ENCODE measurements at places on chromosomes 6 and 20.

- no peak for DNase-seq
Observed at GRCh38 chr6:107342144-107342543, 117.2 kb downstream of the PDSS2 start.

DNA sequence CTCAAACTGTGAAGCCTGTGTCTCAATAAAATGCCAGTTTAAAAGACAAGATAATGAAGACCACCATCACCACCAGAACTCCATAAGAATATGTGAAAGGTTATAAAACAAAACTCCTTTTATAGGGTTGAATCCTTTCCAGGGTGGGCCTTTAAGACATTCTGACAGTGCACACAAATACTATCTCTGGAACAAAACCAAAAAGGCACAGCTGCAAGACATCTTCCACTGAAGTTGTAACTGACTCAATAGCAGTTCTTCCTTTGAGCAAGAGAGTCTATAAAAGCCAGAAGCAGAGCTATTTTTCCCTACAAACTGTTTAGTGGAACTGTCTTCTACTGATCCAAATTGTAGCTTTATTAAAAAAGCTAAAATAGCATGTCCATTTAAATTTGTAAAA lies 81.6 kb downstream of the EPB41L2 start:
- DNase-seq: no peak

GRCh38 chr6:130412556-130413290 lies 46.9 kb downstream of the TMEM200A start:
- no peak for DNase-seq

GRCh38 chr20:62709537-62709905 lies 885 bp downstream of the NTSR1 start:
- DNase-seq: no peak

- DNase-seq: no peak
Observed at GRCh38 chr20:19554666-19555065, 203.4 kb upstream of the RIN2 start.

DNA sequence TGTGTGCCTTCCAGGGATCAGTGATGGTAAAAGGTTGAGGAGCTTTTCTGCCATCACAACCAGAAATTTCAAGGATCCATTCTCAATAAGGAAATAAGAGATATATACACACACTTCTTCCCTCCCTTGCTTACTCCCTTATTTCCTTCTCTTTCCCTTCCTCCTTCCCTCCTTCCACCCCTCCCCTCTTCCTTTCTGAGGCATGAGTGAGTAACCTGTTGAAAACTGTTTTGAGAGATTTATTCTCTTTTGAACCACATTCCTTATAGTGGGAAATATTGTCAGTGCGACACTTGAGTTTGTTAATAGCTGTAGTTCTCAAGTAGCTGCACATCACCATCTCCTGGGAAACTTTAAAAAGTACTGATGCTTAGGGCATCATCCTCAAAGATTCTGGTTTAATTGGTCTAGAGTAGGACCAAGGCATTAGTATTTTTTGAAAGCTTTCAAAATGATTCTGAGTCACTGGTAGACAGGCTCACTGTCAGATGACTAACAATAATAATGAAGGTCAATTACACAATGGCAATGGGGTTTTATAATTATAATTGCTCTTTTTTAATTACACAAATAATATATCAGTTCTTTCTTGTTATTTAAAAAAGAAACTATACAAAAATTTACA lies 109.9 kb downstream of the POPDC3 start:
- no peak for DNase-seq

GRCh38 chr6:125380474-125380873 lies 78.7 kb upstream of the HDDC2 start:
- DNase-seq: no peak

DNA sequence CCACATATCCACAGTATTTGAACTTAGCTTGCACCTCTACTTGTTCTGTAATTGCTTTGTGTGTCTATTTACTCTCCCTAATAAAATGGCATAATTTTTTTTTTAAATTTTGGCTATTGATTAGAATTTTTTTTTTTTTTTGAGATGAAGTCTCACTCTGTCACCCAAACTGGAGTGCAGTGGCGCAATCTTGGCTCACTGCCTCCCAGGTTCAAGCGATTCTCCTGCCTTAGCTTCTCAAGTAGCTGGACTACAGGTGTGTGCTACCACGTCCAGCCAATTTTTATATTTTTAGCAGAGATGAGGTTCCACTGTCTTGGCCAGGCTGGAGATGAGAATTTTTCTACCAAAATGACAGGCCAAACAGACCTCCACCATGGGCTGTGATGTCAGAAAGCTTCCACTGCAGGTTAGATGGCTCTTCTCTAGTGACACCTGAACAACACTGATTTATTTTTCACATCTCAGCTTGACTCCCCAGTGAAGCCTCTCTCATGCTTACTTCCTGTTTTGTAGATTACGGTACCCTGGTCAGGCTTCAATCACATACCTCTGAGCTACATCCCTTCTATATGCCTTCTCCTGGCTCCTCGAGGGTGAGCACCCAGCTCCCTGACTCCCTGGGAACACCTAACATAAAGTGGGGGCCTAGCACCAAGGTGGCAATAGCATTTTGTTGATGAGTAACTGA lies 112.8 kb downstream of the ARHGAP18 start:
- no peak for DNase-seq

DNA sequence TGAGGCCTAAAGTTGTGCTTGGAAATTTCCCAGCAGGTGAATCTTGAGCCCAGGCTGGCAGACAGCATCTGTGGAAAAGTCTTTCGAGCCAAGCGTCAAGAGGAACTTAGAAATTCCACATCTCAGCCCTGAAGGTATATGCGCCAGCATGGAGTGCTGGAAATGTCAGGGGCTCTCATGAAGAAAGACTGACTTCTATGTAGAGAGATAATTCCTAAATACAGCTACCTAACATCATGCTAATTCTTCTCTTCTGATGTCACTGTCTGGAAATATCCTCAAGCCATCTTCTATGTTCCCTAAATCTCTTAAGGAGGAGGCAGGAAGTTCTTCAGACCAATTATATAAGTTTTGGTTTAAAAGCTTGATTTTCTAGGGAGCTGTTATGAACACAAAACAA lies 492.4 kb upstream of the MARCKS start:
- DNase-seq: no peak

GRCh38 chr6:88982720-88983119 lies 19.3 kb upstream of the RNGTT start:
- no peak for DNase-seq

GRCh38 chr20:62395311-62396242 lies 8.7 kb downstream of the RPS21 start:
- DNase-seq: no peak

DNA sequence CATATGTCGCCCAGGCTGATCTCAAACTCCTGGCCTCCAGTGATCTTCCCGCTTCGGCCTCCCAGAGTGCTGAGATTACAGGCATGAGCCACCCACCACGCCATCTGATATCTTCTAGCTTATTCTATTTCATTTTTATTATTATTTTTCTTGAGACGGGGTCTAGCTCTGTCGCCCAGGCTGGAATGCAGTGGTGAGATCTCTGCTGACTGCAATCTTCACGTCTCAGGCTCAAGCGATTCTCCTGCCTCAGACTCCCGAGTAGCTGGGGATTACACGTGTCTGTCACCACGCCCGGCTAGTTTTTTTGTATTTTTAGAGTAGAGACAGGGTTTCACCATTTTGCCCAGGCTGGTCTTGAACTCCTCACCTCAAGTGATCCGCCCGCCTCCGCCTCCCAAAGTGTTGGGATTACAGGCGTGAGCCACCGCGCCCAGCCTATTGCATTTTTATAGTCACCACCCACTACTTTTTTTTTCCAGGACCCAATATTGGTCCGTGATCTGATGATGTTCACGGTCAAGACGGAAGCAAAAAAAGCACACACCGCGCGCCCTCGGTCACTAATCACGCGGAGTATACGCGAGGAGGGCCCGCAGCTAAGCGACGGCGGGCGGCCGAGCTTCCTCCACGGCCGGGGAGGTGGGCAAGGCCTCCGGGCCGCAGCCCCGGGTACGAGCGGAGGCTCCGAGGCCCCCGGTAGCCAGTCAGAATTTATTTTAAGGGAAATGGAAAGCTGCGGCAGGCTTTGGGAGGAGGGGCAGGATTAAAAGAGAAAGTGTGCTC lies 1.1 kb upstream of the LSM14B start:
- DNase-seq: no peak

GRCh38 chr6:127120023-127120786 lies 1.7 kb downstream of the RSPO3 start:
- DNase-seq: no peak

- DNase-seq: no peak
Observed at GRCh38 chr6:3957321-3957720, 108.1 kb downstream of the FAM50B start.

DNA sequence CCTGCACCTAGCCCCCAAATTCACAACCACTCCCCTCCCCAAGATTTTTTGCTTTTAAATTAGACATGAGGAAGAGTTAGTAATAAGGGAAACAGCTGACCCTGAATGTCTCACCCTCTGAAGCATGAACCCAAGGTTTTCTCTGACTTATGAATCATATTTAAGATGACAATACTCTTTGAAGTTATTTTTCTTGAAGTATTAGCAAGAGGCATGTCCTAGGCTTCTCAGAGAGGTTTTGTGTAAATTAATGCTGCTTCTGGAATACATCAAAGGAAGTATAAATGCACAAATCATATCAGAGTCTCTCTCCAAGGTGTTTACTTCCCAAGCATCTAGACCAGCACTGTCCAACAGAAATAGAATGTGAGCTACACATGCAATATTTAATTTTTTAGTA lies 408.1 kb upstream of the MARCKS start:
- no peak for DNase-seq

GRCh38 chr20:63097336-63097831 lies 90.6 kb upstream of the BHLHE23 start:
- no peak for DNase-seq

DNA sequence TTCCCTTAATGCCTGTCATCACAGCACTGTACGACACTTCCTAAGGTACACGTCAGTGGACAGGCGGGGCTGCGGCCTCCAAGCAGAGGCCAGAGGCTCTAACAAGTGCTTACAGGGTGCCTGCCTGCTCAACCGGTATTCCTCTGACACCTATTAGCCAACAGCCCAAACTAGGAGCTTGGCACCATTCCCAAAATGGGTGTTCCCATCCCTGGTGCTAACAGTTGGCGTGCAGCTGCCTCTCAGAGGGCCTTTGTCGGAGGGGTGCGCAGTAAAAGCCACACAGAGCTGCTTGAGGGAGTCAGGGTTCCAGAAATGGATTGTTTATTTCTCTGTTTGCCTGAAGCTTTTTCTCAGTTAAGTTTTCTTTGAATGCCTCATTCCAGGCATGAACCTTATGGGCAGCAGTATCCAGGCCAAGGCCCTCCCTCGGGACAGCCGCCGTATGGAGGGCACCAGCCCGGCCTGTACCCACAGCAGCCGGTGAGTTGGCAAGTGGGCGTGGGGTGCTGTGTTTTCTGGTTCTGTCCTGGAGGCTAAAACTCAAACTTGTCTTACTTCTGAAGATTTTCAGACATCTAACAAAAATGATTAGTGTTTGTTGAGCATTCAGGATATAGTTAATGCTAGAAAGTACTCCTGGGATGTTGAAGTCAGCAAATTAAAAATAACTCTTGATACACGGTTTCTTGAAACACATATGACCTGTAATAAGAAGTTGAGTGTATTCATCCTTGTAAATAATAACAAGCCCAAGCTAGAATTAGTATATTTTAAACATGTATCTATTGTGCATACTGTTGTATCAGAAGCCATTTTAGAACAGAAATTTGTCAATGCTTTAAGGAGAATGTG lies 124.7 kb downstream of the TMEM242 start:
- no peak for DNase-seq

DNA sequence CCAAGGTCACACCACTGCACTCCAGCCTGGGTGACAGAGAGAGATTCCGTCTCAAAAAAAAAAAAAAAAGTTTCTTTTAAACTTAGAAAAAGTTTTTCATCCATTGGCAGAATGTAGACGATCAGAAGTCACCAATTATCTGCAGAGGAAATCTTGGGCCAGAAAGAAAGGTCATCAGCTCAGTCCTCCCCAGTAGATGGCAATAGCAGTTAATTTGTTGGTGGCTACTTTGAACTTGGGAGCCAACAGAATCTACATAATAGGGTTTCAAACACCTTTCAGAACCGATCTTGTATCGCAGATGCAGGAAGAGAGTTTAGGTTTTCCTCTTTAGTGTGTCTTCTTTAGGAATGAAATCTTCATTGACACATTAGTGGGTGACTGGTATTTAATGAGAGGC lies 41.7 kb downstream of the LBP start:
- DNase-seq: no peak

DNA sequence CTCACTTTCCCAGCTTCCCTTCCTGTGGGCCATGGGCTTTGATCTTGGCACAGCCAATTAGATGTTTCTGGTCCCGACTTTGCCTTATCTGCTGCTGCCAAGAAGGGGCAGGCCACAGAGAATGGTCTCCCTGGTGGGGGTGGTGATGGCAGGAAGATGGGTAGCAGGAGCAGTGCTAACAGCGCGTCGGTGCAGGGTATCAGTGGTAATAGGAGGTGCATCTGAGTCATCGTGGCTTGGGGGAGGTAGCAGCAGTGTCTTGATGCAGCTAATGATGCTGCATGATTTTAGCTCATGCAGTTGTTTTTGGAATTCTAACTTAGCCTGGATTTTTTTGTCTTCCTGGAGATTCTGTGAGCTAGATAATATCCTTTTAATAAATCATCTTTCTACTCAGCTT lies 18.9 kb upstream of the MAS1 start:
- DNase-seq: no peak

DNA sequence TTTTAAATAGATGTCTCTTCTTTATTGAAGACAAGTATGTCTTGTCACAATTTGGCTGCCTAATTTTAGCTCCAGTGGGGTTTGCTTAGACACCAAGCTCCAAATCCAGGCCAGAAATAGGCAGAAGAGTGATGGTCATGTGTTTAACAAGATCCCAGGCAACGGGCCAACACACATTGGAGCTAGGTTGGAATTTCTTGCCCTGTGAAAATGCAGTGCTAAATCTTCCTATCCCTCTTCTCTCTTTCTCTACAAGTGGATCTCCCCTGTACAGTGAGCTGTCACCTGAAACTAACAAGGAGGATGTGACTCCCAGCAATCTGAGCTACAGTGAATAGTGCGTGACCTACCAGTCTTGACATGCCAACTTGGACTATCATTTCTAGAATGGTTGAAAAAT lies 65.3 kb upstream of the VGLL2 start:
- no peak for DNase-seq
